Airway epithelial cell (primary cell): ENCODE measurements at places on chromosomes 16 and 17. TPM values are rescaled to one million over a fixed set of nuclear protein-coding genes. Genes with fewer than 3 reads are reported as not detected.

Gene TERB1
- 0.07 and 0.46 TPM in 2 replicates for total RNA-seq

Gene MRTFB
- 5.8 and 14.9 TPM in 2 replicates for total RNA-seq

Gene CBFA2T3
- total RNA-seq: 0.09 and 0.63 TPM in 2 replicates

Gene SGF29
- total RNA-seq: 17.9 and 19.5 TPM in 2 replicates

Gene RTN4RL1
- 3.1 and 4.5 TPM in 2 replicates for total RNA-seq

Gene CASKIN2
- 10.4 and 15.6 TPM in 2 replicates for total RNA-seq

Gene NPB
- 3.0 TPM in 1 of 2 replicates, not detected in the other for total RNA-seq

Gene HEXIM2
- 4.9 and 9.0 TPM in 2 replicates for total RNA-seq

Gene CLEC3A
- not detected in 2 replicates for total RNA-seq

Gene TMEM238L
- not detected in 2 replicates for total RNA-seq

Gene TRPV3
- 2.0 and 4.9 TPM in 2 replicates for total RNA-seq

Gene STX8
- total RNA-seq: 67.5 and 69.8 TPM in 2 replicates

Gene HOXB1
- not detected in 2 replicates for total RNA-seq

Gene GRB7
- 16.4 and 26.3 TPM in 2 replicates for total RNA-seq

Gene CCL23
- not detected in 2 replicates for total RNA-seq

Gene CBLN1
- total RNA-seq: not detected in 2 replicates

Gene USP31
- total RNA-seq: 8.6 and 10.3 TPM in 2 replicates

Gene KRT28
- total RNA-seq: not detected in 2 replicates

Gene IRX3
- 11.8 and 13.1 TPM in 2 replicates for total RNA-seq

Gene SLC16A6
- 2.5 and 2.6 TPM in 2 replicates for total RNA-seq

Gene MYO1C
- 65.6 and 85.6 TPM in 2 replicates for total RNA-seq

Gene TMEM208
- 27.7 and 33.8 TPM in 2 replicates for total RNA-seq

Gene USP7
- 65.4 and 66.9 TPM in 2 replicates for total RNA-seq

Gene TM4SF5
- total RNA-seq: not detected in 2 replicates

Gene CD300LB
- total RNA-seq: not detected in 2 replicates

Gene HS3ST3B1
- total RNA-seq: 3.4 and 4.6 TPM in 2 replicates

Gene CLEC18A
- total RNA-seq: 0.05 and 0.07 TPM in 2 replicates

Gene KRTAP2-2
- total RNA-seq: not detected in 2 replicates

Gene NOTUM
- not detected in 2 replicates for total RNA-seq

Gene C17orf78
- total RNA-seq: not detected in 2 replicates

Gene ST6GALNAC2
- 62.2 and 86.3 TPM in 2 replicates for total RNA-seq

Gene CHST5
- not detected in 2 replicates for total RNA-seq

Gene CDRT15
- not detected in 2 replicates for total RNA-seq

Gene FLYWCH2
- total RNA-seq: 74.3 and 115 TPM in 2 replicates

Gene KRT33B
- not detected in 2 replicates for total RNA-seq

Gene IL34
- total RNA-seq: 0.46 and 0.63 TPM in 2 replicates

Gene ATP5PD
- total RNA-seq: 301 and 458 TPM in 2 replicates

Gene YBX2
- 0.51 and 0.63 TPM in 2 replicates for total RNA-seq

Gene KCNJ16
- total RNA-seq: not detected in 2 replicates

Gene PKD1
- total RNA-seq: 43.3 and 71.5 TPM in 2 replicates
